ENCODE measurements at places on chromosomes 11 and 22.

DNA sequence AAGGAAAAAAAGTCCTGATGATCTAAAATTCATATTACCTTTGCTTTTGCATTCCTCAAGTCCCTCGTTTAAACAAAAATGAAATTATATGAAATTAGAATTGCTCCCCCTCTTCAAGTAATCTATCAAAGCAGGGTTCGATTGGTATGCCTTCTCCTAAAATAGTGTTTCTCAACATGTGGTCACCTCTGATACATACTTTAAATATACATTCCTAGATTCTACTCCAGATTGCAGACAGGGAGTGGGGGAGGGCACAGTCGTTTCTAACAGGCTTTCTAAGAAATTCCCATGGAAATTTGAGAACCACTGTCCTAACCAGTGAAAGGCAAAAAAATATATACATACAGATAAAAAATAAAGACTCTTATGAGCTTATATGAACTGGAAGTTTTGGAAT, 22.6 kb upstream of the IRAG1 start:
- no peak for DNase-seq

GRCh38 chr11:128860571-128861361, 6.3 kb downstream of the KCNJ1 start:
- DNase-seq, result peak; percentile 74

DNA sequence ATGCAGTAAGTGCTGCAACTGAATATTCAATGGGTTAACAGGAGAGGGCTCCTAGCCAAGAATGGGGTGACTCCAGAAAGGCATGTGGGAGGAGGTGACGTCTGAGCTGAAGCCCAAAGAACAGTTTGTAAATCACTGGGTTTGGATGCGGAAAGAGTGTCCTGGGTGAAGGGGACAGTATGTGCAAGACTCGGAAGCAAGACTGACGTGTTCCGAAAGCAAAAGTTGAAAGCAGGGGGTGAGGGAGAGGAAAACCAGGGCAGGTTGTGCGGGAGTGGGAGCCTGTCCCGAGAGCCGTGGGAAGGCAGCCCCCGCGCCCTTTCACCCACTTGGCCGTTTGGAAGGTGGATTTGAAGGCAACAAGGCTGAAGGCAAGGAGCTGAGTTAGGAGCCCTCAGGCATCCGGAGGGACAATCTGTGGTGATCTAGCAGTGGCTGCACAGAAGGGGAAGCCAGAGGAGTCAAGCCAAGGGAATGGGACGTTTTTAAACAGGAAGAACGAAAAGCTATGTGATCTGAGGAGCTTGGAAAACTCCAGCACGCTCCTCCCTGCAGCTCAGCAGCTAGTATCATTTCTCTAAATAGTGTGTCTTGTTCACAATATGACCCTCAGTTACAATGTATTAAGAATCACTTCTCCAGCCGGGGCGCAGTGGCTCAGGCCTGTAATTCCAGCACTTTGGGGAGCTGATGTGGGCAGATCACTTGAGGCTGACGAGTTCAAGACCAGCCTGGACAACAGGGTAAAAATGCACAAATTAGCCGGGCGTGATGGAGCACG, 7.7 kb downstream of the SLC25A18 start:
- DNase-seq, result no peak

GRCh38 chr11:1040428-1041148, 4.1 kb upstream of the MUC6 start:
- DNase-seq, result no peak

- DNase-seq, result no peak
These were observed 142.3 kb downstream of the IGLL1 start for GRCh38 chr22:23437779-23438178.

DNA sequence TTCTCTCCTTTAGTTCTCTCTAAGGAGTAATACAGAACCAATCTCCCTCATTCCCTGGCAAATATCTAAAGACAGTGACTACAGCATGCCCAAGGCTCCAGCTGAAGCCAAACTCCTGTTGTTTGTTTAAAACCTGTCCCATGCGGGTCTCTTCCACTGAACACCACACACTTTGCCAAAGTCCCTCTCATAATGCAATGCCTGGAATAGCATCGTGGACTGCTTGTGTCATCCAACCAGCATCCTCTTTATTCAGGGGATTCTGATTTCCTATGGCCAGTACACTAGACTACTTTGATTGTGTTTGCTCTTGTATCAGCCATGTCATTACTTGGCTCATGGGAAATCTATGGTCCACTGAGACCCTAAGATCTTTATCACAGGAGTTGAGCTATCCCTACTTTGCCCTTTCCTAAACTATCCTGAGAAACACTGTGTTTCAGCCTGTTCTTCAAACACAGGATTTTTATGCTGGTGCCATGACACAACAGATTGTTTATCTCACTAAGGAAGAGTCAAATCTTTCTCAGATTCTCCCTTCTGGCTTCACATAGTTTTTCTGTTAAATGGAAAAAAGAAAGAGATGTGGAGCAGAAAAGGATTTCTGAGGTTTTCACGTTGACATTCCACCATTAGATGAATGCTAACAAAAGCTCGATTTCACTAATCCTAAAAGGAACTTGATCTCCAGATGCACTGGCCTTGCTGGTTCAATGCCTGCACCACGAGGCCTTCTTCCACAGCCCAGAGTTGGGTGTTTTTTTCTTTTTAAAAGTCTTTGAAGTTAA, 15.9 kb upstream of the IRAG1 start:
- no peak for DNase-seq

- DNase-seq, result no peak
These were observed 238.6 kb downstream of the GRM5 start for GRCh38 chr11:88827018-88827676.

DNA sequence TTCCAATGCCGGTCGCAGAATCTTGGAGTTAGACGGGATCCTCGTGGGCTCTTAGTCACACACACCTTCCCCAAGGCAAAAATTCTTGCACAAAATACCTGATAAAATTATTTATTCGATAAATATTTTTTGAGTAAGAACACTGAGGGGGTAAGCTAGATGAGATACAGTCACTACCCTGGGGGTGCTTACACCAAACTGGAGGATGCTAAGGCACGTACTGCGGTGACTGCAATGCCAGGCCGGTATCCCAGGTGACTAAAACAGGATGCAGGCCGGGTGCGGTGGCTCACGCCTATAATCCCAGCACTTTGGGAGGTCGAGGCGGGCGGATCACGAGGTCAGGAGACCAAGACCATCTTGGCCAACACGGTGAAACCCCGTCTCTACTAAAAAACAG, 1.7 kb upstream of the MRTFA start:
- DNase-seq, result peak; percentile 40

All from T1000 (cell line).